Stimulated activated CD8-positive, alpha-beta memory T cell treated with anti-CD3 and anti-CD28 coated beads, Interleukin-15, amount 100 ng/mL, for 4 hours (primary cell): ENCODE measurements at places on chromosomes 5 and 9.

GRCh38 chr5:134594336-134594735, 38.3 kb downstream of the SAR1B start:
- no peak for DNase-seq

DNA sequence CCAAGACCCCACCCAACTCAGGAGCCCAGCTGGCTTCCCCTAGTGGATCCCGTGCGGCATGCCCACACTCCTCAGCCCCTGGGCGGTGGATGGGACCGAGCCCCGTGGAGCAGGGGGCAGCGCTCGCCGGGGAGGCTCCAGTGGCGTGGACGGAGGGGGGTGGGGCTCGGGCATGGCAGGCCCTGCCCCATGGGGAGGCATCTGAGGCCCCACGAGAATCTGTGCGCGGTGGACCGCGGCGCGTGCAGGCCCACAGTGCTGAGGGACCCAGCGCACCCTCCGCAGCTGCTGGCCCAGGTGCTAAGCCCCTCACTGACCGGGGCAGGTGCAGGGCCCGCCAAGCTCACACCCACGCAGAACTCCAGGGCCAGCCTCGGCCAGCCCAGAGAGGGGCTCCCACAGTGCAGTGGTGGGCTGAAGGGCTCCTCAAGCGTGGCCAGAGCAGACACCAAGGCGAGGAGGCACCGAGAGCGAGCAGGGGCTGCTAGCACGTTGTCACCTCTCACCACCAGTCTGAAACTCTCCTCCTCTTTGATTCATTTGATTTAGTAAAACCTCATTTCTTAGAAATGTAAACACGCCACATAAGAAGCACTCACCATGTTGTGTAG, 25.6 kb downstream of the RNF130 start:
- no peak for DNase-seq

- no peak for DNase-seq
These were observed 41.9 kb downstream of the GPBP1 start for GRCh38 chr5:57215629-57216195.

- DNase-seq = no peak
These were observed 46.2 kb upstream of the KIF2A start for GRCh38 chr5:62259699-62260250.

DNA sequence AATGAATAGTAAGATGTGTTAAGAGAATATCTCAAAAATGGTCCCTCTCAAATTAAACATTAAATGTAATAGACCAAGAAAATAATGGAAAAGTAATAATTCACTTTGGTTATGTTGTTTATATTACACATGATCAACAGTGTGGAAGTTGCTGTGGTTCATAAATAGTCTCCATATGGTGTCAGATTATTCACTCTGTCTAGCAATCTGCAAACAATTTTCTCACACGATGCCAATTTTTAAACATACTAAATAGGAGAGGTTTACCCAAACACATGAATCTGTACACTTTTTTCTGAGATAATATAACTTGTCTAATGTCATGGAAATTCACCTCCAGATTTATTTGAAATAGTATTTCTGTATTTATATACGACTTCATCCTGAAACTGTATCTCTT, 217.4 kb upstream of the FBXL7 start:
- DNase-seq = no peak

GRCh38 chr5:167440846-167441245, 850.6 kb upstream of the WWC1 start:
- no peak for DNase-seq

GRCh38 chr5:77569409-77569808, 69.1 kb downstream of the OTP start:
- no peak for DNase-seq

- DNase-seq = no peak
These were observed 52.3 kb upstream of the CD180 start for GRCh38 chr5:67248703-67249589.

DNA sequence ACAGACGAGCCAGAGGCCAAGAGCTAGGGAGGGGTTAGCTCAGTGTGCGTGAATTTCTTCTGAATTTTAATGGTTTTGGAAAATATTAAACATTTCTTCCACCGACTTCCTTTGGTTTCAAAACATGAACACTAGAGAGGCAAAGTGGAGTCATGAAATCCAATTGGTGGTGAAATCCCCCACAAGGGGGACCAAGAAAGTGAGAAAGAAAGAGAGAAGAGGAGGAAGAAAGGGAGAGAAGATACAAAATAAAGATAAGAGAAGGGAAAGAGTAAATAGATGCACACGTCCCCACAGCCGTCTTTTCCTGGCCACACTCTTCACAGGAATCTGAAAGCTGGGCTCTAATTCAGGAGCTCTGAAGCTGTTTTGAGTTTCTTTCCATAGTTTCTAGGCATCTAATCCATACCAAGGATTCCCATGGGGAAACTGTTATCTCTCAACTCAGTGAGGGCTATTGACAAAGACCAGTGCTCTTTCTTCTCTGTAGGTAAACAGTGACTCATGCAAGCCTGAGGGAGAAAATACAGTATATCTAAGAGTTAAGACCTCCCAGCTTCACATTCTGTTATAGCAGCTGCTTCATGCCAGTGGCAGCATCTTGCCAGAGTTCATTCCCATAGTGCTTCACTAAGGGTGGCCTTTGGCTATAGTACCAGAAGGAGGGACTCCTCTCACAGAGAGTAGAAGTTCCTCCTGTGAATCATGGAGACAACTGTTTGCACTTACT, 115.8 kb upstream of the LIFR start:
- DNase-seq = no peak

- DNase-seq = no peak
These were observed 136.0 kb downstream of the EPB41L4A start for GRCh38 chr5:112283034-112283582.

- DNase-seq = no peak
These were observed 13.6 kb downstream of the MCCC2 start for GRCh38 chr5:71600783-71601182.

- no peak for DNase-seq
These were observed 861 bp downstream of the NTRK2 start for GRCh38 chr9:84670138-84671041.

- no peak for DNase-seq
These were observed 2.9 kb downstream of the NRARP start for GRCh38 chr9:137299203-137299565.

DNA sequence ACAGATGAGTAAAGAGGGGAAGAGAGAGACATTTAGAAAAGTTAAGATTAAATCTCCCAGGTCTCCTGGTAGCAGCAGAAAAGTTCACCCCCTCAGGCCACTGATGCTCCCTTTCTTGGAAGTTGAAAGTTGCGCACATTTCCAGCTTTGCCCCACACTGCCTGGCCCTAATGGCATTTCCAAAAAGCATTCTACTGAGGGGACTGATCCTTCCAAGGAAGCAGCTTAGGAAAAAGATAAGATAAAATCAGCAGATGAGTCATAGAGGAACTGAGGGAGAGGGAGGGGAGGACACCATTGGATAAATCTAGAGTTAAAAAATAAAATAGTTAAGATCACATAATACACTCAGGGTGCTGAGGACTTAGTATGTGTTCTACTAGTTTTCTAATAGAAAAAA, 67.6 kb upstream of the SLC12A2 start:
- no peak for DNase-seq

DNA sequence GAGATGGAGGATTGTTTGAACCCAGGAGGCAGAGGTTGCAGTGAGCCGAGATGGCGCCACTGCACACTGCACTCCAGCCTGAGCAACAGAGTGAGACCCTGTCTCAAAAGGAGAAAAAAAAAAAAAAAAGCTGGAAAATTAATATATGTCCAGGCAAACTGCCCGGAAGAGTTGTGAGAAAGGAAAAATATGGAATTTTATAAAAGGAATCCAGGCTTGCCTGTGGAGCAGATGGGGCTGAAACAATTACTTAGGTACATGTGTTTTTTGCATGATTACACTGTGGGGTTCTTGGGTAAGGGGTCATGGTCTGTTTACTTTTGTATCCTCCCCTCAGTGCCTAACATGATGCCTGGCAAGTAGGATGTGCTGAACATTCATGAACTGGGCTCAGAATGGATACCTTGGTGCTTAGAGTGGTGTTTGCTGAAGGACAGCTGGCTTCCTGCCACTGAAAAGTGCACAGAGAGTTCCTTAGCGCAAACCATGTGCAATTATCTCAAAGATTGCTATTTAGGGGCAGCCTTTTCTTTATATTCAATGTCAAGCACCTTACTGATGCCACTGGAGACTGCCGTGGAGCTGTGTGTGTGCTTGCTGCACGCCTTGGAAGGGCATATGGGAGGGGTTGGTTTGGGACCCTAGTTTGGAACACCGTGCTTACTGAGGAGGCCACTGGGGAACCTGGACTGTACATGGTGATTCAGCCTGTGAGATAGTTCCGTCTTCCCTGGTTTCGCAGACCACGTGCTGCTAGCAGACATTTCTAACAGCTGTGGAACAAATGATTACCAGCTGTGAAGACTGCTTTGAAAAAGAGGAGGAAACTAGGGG, 78.4 kb downstream of the MAP1B start:
- DNase-seq = no peak
